ENCODE measurements at places on chromosomes 2 and 18. TPM values are rescaled to one million over a fixed set of nuclear protein-coding genes. Genes with fewer than 3 reads are reported as not detected.

DNA sequence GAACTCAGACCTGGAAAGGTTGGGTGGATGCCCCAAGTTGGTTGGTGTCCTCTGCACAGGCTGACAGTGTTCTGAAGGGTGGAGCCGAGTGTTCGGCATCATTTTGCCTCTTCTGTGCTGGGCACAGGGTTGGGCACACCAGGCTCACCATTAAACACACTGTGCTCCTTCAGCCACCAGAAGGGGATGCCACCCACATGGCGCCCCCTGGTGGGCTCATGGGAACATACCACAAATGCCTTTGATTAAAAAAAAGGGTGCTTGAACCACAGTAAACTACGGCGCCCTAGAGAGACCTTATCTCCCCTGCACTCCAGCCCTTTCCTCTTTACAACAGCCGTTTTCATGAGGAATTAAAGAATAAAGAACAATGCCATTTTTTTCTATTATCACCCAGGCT, 89.4 kb downstream of the CELF4 start:
- no peaks in the 10 kb centered on the region for H3K27me3 ChIP-seq
- no peak for DNase-seq
- no peak overlapping the region for H3K4me3 ChIP-seq
- H3K27ac ChIP-seq = no peak overlapping the region
- H3K36me3 ChIP-seq = no peaks in the 10 kb centered on the region

DNA sequence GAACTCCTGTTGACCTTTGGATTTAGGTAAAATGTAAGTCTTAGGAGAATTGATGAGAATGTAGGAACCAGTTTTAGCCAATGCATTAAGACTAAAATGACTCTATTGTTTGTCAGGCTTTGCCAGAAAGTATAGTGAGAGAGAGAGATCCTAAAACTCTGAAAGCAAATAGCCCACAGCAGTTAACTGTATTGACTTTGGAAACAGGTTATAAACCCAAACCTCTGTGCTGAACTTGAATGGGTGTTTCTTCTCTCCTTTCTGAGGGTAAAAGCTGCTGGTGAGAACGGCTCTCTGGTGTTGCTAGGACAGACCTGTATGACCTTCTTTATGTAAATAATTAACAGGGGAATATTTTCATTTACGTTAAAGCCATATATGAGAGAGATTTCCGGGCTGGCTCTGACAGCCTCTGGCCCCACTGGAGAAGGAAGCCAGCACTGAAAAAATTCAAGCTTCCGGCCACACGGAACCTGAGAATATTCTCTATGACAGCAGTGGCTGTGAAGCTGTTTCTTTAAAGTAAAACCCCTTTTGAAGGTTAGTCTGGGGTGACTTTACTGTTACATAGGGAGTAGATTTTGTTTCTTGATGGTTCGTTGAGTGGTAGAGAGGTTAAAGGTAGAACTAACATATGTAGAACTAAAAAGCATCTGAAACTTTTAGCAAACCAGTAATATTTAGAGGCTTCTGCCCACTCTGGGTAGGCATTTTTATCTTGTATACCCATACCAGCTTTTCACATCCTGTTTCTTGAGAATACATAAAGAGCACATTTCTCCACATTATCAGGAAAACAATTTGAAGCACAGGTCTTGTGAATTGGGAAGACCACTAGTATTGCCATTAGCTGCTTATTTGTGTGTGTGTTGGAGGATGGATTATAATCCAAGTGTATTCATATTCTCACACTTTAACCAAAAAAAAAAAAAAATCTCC, 123.8 kb downstream of the SPTBN1 start:
- peak overlapping the region; percentile 9 for H3K27ac ChIP-seq
- H3K27me3 ChIP-seq = no peaks in the 10 kb centered on the region
- H3K36me3 ChIP-seq = peaks cover 8% of the 10 kb centered on the region
- peaks cover 98% of the 10 kb centered on the region for H3K4me1 ChIP-seq
- no peak overlapping the region for H3K4me3 ChIP-seq
- DNase-seq = no peak

TM4SF20 gene
- not detected for total RNA-seq

PDE1A gene
- total RNA-seq = 11.2 TPM

DNA sequence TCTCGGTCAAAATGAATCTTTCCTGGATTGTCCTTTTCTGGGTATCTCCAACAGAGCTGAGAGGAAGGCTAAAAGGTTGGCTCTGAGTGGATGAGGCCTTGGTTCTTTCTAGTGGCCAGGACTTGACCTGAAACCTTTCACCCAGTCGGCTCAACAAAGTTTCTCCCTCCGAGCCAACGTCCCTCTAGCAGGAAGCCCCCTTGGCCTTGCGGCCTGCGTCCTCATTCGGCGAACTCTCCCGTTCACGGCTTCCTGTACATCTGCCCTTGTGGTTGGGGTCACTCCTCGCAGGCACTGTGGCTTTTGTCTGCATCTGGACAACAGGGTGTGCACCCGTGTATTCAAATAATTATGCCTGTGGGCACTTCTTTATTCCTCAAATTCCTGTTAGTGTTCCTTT, 9.4 kb upstream of the SIX3 start:
- no peaks in the 10 kb centered on the region for H3K36me3 ChIP-seq
- no peak overlapping the region for H3K27ac ChIP-seq
- DNase-seq = no peak
- H3K27me3 ChIP-seq = peaks cover 93% of the 10 kb centered on the region
- H3K4me1 ChIP-seq = peaks cover 56% of the 10 kb centered on the region
- no peak overlapping the region for H3K4me3 ChIP-seq

MAP3K19 gene
- total RNA-seq = not detected

- peak overlapping the region; percentile 65 for H3K4me3 ChIP-seq
- peak overlapping the region; percentile 58 for H3K27ac ChIP-seq
- H3K36me3 ChIP-seq = no peaks in the 10 kb centered on the region
- H3K4me1 ChIP-seq = peaks cover 30% of the 10 kb centered on the region
- no peak for DNase-seq
Observed at GRCh38 chr2:20225294-20226151, 593 bp upstream of the SDC1 start.

GRCh38 chr2:151260573-151261230, 961 bp downstream of the RBM43 start:
- no peak for DNase-seq
- H3K4me3 ChIP-seq = peak overlapping the region; percentile 74
- H3K27me3 ChIP-seq = no peaks in the 10 kb centered on the region
- no peaks in the 10 kb centered on the region for H3K36me3 ChIP-seq
- H3K27ac ChIP-seq = peak overlapping the region; percentile 94
- H3K4me1 ChIP-seq = peaks cover 33% of the 10 kb centered on the region

DNA sequence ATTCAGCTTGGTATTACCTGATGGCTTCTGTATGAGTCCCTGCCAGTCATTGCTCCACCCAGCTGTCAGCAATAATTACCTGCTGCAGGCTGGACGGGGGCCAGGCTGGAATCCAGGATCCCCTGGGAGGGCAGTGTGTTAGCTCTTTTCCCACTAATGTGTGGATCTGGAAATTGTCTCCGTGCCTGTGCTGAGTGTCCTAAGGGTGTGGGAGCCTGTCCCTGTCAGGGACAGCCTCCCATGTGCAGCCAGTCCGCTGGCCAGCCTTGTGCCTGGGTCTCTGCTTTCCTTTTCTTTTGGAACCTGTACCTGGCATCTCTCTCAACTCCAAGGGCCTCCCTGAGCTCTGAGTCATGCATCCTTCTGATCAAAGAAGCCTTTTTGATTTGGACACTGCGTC, 107.2 kb upstream of the SPRED2 start:
- H3K36me3 ChIP-seq = no peaks in the 10 kb centered on the region
- H3K27me3 ChIP-seq = no peaks in the 10 kb centered on the region
- H3K27ac ChIP-seq = no peak overlapping the region
- no peak overlapping the region for H3K4me3 ChIP-seq
- no peak for DNase-seq

DNA sequence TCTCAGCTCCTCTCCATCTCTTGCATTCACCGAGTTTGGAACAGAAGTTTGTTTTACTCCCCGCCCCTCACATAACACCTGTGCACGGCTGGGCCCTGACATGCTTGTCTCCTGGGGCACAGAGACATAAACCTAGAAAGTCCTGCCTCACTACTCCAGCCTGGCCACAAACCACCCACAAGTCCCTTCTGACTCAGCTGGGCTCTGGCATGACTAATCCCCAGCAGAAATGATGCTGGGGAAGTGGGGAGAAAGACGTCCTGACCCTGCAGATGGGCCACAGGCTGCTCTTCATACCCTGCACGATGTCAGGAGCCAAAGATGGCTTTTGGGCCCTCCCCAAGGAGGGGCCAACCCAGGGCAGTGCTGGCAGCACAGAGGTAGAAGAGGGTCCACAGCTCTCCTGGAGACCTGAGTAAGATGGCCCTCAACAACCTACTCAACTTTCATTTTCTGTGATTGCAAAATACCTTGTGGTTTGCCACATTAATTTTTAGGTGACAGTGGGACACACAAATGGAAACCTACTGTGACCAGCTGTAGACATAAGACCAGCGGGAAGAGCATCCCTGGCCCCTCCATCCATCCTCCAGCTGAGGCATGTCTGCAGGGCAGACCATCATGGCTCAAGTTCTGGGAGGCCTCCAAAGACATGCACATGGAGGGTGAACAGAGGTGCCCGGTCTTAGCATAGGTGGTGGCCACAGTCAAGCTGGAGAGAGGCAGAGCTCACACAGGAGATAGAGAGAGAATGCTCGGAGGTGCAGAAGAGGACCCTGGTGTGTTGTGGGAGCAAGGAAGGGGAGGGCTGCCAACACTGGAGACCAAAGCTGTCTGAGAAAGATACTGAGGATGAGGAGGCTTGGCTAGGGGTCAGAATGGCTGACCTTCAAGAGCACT, 40.0 kb downstream of the DNMT3A start:
- H3K4me1 ChIP-seq = peaks cover 85% of the 10 kb centered on the region
- H3K27ac ChIP-seq = no peak overlapping the region
- H3K27me3 ChIP-seq = no peaks in the 10 kb centered on the region
- H3K4me3 ChIP-seq = no peak overlapping the region
- DNase-seq = no peak

DYSF gene
- 40.7 TPM for total RNA-seq

Data from esophagus muscularis mucosa (tissue), 4 donors.